CD4-positive, alpha-beta T cell treated with Interleukin-21 for 1 hour (primary cell): ENCODE measurements at places on chromosomes 1 and 21.

DNA sequence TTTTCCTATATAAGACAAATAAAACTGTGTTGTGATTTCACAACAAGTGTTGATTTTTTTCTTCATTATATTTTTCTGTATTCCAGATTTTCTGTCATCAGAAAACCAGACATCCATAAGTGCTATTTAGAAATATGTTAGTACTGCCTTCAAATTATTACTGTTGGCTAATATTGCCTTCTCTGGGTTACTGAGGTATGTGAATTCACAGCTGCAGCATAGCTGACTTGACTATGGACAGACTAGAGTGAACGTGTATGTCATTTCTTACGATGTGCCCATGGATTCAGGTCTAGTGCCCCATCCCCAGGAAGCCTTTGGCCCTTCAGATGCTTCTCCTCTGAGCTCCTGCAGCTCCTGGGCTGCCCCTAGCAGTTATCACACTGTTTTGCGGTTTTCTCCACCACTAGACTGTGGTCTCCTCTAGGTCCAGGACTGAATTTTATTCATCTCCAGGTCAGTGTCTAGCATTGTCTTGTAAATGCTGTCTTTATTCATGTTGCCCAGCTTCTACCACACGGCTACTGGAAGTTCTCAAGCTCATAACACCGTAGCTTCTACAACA, 118.5 kb downstream of the FGGY start:
- DNase-seq, result no peak

GRCh38 chr1:42422737-42423136, 33.1 kb downstream of the ZMYND12 start:
- DNase-seq, result no peak

DNA sequence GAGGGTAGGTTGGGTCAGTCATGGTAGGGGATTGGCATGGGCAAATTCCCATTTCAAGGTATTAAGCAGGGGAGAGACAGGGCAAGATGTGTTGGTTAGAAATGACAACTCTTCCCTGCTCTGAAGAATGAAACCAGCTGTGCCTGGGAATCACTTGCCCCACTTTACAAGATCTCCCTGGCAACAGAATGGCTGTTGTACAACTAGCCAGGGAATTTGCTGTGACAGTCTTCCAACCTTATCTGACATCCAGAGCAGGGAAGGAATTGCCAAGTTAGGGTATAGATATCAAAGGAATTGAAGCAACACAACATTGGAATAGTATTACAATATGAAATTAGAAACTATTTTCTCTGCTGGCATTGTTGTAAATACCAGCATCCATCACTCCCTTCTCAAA, 154.7 kb downstream of the CACNA1E start:
- DNase-seq, result no peak

DNA sequence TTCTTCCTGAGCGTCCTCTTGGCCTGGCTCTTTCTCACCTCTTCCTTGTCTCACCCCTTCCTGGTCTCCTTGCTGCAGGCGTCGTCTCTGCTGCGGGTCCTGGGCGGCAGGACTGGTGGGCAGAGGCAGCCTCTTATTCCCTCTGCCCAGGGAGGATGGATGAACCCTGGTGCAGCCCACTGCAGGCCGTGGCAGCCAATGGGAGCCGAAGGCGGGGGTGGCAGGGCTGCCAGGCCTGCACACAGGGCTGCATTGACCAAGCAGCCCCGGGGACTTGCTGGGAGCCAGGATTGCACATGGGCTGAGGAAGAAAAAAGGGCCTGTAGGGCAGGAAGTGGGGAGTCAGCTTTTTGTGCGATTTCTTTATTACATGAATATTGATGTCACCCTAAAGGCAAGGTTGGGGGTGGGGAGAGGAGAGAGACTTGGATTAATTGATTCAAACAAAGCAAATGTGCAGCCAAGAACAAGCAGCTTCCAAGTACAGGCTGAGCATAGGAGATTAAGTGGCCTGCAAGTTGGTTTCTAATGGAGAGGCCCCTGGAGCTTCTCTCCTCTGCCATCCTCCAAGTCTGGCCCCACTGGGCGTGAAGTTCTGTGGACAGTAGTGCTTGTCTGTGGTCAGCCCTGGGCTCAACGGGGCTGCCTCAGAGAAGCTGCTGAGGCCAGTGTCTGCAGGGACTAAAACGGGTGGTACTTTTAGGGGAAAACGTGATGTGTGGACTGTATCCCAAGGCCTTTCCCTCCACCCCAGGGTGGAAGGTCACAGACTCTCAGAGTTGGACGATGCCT, at the start of gene S100B:
TSS of gene S100B (minus strand) at position 108 of the 792 bp plus-strand sequence. CDS start 2,667 bp downstream, outside the sequence.
- DNase-seq, result no peak

DNA sequence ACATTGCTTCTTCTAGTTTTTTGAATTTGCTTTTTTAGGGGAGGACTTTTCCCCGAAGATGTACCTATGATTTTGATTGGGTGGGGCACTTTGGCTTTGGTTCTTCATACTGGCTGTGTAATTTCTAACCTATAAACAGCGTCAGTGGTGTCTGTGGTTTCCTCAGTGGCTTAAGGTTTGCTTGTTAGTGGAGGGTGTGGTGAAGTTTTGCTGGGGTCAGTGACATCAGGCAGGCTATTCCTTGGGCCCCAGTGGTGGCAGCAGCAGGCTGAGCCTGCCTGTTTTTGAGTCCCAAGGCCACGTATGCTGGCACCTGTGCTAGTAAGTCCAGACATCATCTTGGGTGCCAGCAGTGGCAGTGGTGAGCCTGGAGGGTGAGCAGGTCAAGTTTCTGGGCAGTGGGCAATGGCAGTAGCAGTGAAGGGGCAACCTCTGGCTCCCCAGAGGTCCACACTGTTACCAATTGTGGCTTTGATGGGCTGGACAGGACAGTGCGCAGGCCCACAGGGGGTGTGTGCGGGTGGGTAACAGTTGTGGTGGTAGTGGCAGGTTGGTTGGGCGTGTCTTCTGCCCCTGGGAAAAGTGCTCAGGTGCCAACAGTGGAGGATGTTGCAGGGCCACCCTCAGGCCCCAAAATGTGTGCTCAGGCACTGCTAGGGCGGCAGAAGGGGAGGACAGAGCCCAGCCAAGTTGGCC, 54.9 kb upstream of the B3GALT2 start:
- DNase-seq, result peak; percentile 20

GRCh38 chr1:85943526-85943925, 213.0 kb downstream of the COL24A1 start:
- DNase-seq, result no peak

- no peak for DNase-seq
Observed at GRCh38 chr1:94314222-94314858, 77.0 kb upstream of the ARHGAP29 start.

GRCh38 chr1:23869051-23869450, 961 bp upstream of the FUCA1 start:
- no peak for DNase-seq

- peak; percentile 18 for DNase-seq
Observed at GRCh38 chr1:35506960-35507912, 50.0 kb downstream of the KIAA0319L start.

GRCh38 chr1:233143241-233143640, 152.3 kb downstream of the PCNX2 start:
- DNase-seq, result no peak

- DNase-seq, result no peak
Observed at GRCh38 chr1:186763107-186763506, 65.6 kb upstream of the PLA2G4A start.

DNA sequence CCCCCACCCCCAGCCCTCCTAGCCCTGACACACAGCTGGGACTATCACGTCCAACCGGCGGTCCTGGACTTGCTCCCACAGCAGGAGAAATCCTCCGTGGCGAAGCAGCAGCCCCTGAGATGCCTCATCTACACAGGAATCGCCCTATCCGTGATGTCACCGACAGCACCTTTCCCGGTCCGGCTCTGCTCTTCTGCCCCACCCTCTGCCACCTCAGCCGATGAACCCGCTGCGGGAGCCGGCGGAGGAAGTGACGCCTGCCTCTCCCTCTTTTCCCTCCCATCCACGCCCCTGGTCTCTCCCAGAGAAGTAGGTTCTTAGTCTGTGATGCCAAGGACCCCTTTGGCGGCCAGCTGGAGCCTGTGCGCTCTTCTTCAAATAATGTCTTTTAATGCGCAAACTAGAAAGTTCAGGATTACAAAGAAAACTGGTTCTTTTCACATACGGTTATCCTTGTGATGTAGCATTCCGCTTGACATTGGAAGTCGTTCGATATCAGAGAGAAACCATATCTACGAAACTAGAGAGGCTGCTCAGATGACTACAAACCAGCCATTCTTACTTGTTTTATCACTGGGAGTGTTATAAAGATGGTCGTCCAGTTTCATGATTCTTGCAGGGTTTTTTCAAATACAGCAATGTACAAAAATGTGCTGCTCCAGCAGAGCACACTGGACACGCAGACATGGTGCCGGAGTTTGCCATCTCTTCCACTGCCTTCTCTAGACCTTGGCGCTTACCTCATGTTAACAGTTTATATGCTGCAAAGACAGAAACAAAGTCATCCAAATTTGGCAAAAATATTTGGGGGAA, 120.3 kb downstream of the PPIAL4G start:
- DNase-seq, result peak; percentile 37

DNA sequence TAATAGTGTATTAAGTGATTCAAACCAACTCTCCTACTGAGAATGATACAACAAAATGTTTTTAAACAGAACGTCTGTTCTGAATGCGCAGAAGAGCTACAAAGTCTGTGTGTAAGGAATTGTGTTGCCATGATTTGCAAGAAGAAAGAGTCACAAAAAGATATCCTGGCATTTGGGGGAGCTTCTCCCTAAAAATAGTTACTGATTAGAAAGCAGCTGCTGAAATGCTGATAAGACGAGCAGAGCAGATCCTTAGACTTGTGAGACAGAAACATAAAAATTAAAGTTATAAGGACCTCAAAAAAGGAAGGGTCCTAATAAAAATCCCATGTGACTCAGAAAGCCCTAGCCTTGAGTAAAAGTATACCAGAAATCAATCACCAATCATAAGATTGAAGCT, 54.9 kb upstream of the CRB1 start:
- no peak for DNase-seq

GRCh38 chr1:100734676-100735075, 15.1 kb downstream of the VCAM1 start:
- DNase-seq, result no peak

DNA sequence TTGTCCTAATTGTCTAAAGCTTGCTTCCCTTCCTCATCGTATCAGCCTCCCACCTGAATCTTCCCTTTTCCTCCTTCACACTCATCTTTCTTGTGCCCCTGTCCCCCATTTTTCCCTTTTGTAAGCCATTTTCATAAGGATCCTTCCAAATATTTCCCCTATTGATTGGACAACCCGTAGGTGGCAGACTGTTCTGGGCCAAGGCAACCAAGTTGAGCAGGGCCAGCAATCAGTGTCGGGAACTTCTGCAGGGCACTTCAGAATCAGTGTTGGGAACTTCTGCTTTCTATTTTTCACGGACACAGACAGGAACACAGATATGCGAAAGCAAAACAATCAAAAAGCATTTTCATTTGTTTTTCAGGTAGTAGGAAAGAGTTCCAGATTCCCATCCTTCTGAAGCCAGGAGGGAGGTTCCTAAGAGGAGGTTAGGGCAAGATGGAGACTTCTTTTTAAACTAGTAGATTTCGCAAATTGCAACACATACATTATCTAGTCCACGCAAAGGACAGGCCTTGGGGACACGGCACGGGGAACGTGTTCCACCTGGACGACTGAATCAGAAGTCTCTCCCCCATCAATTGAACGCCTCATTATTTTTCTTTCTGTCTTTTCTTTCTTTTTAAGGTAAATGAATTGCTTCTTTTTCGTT, 691 bp upstream of the MPZL1 start:
- DNase-seq, result no peak

DNA sequence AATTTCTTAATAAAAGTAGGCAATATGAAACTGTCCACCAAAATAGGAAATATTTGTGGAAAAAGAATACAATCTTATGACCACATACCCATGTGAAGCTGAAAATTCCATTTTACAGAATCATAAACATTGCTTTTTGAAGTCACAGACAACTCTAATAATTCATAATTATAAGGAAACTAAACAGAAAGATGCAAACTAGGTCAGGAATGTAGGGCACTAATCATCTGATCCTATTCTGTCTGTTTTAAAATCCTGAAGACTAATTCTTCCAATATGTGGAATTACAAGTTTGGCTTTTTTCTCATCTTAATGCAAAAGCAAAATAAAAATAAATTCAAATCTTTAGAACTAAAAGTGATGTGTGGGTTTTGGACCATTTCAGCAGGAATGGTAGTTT, 528.6 kb downstream of the LTN1 start:
- DNase-seq, result no peak

DNA sequence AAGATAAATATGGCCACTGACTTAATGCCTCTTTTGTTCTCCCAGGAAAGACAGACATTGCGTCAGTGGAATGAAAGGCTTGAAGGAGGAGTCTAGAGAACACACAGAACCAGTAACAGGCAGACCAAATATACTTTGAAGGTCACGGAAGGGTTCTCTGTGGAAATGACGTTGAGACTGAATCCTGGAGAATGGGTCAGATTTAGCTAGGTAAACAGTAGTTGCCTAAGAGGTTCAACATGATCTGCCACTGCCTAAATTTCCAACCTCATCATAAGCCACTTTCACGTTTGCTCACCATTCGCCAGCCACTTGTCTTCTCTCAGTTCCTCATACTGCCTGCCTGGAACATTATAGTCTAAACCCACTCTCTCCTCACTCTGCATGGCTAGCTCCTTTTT, 20.5 kb downstream of the PLA2G4A start:
- DNase-seq, result peak; percentile 4

DNA sequence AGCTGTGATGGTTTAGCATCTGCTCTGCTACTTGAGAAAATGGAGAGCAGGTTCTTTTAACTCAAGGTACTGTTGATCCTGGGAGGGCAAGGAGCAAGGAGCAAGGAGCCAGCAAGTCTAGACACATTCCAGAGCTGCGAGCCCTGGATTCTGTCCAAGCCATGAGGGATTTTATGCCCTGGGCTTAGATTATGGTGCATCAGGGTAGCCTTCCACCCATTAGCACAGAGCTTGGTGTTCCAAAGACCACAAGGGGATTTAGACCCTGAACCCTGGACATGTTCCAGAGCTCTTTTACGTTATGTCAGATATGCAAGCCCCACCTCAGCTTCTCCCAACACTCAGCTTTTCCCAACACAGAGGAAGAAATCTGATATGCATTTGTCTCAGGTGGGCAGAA, 2.0 kb upstream of the OR14I1 start:
- DNase-seq, result no peak

DNA sequence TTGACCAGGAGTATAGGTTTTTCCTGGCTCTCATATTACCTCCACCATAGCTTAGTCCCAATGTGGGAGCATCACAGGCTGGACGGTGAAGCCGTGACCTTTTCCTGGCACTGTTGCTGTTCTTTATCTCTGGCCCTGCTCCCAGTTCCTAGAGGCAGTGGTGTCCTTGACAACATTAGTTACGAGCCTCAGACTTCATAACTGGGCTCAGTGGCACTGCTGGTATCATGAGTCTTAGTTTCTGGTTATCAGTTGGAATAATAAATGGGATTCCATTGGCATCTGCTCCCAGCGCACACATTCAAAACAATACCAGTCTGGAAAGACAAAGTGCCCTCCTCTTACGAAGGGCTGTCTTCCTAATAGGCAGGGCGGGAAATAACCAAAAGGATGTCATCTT, 8.0 kb downstream of the RNPEP start:
- no peak for DNase-seq

DNA sequence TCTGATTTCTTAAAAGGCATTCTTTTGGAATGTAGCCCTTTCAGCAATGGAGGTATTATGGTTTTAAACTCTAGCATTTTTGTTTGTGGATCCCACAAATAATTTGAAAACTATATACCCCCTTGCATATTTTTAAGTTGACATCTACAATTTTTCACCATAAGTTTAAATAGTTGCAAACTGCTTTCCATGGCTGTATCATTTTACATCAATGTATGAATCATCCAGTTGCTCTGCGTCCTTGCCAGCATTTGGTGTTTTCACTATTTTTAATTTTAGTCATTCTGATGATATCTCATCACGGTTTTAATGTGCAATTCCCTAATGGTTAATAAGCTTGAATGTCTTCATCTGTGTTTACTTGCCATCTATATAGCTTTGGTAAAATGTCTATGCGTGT, 20.7 kb downstream of the DIPK1A start:
- no peak for DNase-seq
